ENCODE measurements at places on chromosomes 13 and 19.

GRCh38 chr19:17555929-17556813 lies 722 bp downstream of the COLGALT1 start:
- peaks cover 25% of the 10 kb centered on the region for H3K4me1 ChIP-seq
- no peaks in the 10 kb centered on the region for H3K27me3 ChIP-seq
- peaks cover 38% of the 10 kb centered on the region for H3K36me3 ChIP-seq
- peak overlapping the region; percentile 94 for H3K27ac ChIP-seq
- peak; percentile 86 for DNase-seq

DNA sequence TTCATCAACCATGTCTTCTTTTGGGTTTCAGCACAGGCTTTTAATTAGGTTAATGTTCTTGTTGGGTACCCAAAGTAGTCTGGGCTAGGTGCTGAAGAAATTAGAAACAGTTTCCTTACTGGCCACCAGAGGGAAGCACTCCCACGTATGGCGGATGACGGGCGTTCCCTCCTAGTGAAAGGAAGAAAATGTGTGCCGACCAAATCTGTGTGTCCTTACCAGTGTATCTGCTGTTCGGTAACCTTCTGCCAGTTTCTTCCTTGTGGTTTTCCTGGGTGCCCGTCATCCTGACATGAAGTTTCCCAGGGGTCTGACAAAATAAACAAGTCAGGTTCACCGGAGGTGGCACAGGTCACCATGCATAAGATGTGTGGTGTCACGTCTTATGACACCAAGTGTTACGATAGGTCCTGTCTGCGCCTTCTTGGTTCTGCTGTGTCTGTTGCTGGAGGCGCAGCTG lies 6.0 kb upstream of the WDR88 start:
- peaks cover 87% of the 10 kb centered on the region for H3K36me3 ChIP-seq
- no peak overlapping the region for H3K27ac ChIP-seq
- no peaks in the 10 kb centered on the region for H3K27me3 ChIP-seq
- H3K4me3 ChIP-seq: no peak overlapping the region

GRCh38 chr13:113141601-113141970 lies 16.9 kb upstream of the PROZ start:
- DNase-seq: peak; percentile 7
- H3K4me3 ChIP-seq: no peak overlapping the region

GRCh38 chr19:11814700-11815035 lies 595 bp downstream of the ZNF440 start:
- peaks cover 21% of the 10 kb centered on the region for H3K4me1 ChIP-seq
- H3K4me3 ChIP-seq: peak overlapping the region; percentile 77
- H3K27me3 ChIP-seq: no peaks in the 10 kb centered on the region
- no peak for DNase-seq

GRCh38 chr13:45607931-45608330 lies 7.6 kb downstream of the ERICH6B start:
- DNase-seq: no peak
- no peaks in the 10 kb centered on the region for H3K4me1 ChIP-seq
- H3K27me3 ChIP-seq: peaks cover 11% of the 10 kb centered on the region
- no peak overlapping the region for H3K4me3 ChIP-seq

Data from heart left ventricle (tissue), 16 donors.